ENCODE measurements at places on chromosomes 7 and 10.

DNA sequence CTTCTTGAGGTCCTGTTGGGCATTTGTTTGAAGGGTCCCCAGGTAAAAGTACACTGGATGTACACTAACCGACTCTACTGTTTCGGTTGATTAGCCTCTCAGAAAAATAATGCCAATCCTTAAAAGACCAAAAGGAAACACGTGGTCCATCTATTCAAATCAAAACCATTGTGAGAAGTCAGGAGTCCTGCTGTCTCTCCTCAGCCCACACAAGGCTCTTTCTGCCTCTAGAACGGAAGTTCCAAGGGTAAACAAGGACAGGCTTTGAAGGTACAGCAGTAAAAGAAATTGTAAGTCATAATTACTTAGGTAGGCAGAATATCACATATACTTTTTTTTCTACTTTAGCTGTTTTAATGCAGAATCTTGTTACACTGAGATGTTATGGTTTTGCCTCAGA is 71.7 kb upstream of the TPK1 start:
- DNase-seq = no peak

DNA sequence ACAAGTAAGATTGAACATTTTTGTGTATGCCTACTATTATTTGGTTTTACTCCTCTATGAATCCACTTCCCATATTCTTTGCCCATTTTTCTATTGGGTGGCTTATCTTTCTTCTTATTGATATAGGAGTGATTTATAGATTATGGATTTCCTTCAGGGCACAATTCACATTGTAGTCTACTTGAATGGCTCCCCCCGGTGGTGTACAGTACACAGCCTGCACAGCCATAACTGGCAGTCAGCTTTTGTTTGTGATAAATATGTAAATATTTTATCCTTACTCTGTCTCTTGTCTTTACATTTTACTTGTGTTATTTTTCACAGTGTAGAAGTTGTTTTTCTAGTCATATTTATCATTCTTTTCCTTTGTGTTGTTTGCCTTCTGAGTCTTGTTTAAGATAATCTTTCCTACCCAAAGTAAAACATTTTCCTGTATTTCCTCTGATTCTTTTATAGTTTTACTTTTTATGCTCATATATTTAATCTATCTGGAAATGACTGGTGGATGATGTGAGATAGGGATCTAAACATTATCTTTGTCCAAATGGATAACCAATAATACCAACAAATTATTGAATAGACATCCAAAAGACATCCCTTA is 23.9 kb upstream of the CALD1 start:
- DNase-seq = no peak

GRCh38 chr7:156473476-156474240 is 166.9 kb upstream of the RNF32 start:
- no peak for DNase-seq

DNA sequence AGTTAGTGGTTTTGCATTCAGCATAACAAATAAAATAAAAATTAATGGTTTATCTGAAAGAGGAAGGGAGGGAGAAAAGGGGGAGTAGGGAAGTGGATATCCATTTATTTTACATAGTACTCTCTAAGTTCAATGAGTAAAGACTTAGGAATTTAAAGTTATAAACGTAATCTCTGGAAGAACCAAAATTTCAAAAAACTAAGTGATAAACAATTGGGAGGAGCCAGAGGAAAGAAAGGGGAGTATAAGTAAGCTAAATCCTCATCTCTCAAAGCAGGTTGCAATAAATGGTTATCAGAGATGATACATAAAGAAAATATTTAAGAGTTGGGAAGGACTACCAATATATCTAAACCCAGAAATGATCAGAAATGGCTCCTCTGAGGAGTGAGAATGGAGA is 46.4 kb downstream of the ANK3 start:
- DNase-seq = no peak

- DNase-seq = no peak
These were observed 446.4 kb upstream of the PFKP start for GRCh38 chr10:2620827-2621521.

DNA sequence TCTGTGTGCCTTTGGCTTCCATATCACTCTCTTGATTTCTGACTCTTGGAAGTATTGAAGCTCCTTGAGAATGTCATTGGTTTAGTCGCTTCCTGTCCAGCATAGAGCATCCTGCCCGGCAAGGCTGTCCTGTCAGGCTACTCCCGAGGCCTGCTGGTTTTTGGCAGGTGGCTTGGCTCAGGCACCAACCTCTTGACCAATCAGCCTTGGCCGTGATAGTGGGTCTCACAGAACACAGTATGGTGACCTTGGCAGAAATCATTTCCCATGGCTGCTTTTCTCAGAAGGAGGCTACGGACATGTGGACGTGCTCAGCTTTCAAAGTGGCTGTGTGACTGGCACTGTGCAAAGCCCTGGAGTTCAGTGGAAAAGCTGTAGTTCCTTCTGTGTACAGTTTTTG is 516.9 kb downstream of the REEP3 start:
- no peak for DNase-seq

All from activated CD8-positive, alpha-beta memory T cell treated with anti-CD3 and anti-CD28 coated beads for 4 hours (primary cell).